Tibial artery (tissue), 4 donors: ENCODE measurements at places on chromosomes 13 and 19.
A peak's percentile ranks its signal among the peaks of the same experiment; 100 is the strongest.

GRCh38 chr19:51824281-51825005 lies 29.5 kb downstream of the FPR3 start:
- no peak overlapping the region for H3K4me3 ChIP-seq
- H3K27ac ChIP-seq = no peak overlapping the region
- H3K36me3 ChIP-seq = no peaks in the 10 kb centered on the region
- no peak for DNase-seq

DNA sequence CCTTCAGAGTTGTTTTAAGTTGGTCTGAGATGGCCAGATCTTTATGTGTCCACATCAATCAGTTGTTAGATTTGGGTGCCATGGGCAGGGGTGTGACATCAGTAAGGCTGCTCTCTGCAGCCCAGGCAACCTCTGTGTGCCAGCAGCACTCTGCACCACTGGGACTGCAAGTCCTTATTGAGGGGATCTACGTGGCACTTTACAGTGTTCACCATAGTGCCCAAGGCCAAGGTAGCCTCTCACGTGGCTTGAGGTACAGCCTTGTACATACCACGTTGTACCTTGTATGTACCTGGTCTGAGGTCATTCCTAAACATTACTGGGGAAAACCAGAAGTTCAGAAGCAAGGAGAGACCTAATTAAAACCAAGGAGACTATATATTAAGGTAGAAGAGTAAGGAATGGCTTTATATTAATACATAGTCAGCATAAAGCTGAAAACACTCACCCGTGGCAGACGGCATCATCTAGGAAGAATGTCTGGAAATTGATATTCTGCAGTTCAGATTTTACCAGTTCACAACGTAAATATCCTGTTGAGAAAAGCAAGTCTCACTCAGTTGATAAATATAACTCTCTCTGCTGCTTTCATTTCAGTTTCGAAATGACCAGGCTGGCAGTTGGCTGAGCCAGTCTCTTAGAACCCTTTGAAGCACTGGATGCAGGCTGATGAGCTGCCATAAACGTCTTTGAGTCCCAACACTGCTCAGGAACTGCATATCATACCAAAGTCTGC lies 128.8 kb downstream of the ZDHHC20 start:
- no peaks in the 10 kb centered on the region for H3K27me3 ChIP-seq
- no peaks in the 10 kb centered on the region for H3K4me1 ChIP-seq
- no peaks in the 10 kb centered on the region for H3K36me3 ChIP-seq
- DNase-seq = no peak
- H3K4me3 ChIP-seq = no peak overlapping the region

GRCh38 chr19:55642153-55643002 lies 1.1 kb upstream of the ZNF581 start:
- H3K36me3 ChIP-seq = peaks cover 10% of the 10 kb centered on the region
- no peak for DNase-seq
- peak overlapping the region; percentile 86 for H3K4me3 ChIP-seq

DNA sequence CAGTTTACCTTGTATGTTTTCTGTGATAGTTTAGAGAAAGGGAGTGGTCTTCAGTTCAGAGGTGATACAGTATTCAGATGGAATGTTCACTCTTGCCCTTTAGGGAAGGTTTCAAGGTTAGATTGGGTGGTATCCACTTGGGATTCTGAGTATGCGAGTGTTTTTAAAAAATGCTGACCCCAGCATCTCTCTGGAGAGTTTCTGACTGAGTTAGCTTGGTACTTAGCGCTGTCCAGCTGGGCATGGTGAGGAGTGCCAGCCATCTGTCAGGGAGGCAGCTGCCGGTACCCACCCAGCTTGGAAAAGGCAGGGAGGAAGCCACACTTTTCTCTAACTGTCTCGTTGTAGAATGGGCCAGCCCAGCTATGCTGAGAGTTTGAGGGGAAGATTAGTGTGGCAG lies 63.3 kb downstream of the ARHGEF7 start:
- H3K4me1 ChIP-seq = peaks cover 9% of the 10 kb centered on the region
- H3K4me3 ChIP-seq = peak overlapping the region; percentile 17
- DNase-seq = peak; percentile 88
- no peaks in the 10 kb centered on the region for H3K36me3 ChIP-seq
- peak overlapping the region; percentile 91 for H3K27ac ChIP-seq
- H3K27me3 ChIP-seq = no peaks in the 10 kb centered on the region

DNA sequence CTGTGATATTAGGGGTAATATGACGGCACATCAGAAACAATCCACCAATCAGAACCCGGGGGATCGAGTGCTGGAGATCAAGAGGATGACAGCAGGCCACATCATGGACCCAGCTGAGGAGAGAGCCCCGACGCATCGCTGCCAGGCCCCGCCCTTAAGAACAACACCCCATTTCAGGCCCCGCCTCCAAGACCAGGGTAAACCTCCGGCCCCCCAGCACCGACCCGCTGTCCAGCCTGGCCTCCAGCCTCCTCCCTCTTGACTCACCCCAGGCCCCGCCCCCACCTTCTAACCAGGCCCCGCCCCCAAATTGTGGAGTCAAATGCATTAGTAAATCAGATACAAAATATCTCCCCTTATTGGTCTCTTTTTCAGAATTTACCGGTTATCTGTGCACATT lies 4.7 kb upstream of the ZNF611 start:
- no peaks in the 10 kb centered on the region for H3K27me3 ChIP-seq
- H3K36me3 ChIP-seq = no peaks in the 10 kb centered on the region
- DNase-seq = no peak
- H3K4me3 ChIP-seq = no peak overlapping the region
- H3K4me1 ChIP-seq = peaks cover 7% of the 10 kb centered on the region

GRCh38 chr13:68714292-68714691 lies 1393.3 kb upstream of the ATXN8OS start:
- H3K27me3 ChIP-seq = no peaks in the 10 kb centered on the region
- no peaks in the 10 kb centered on the region for H3K4me1 ChIP-seq
- no peaks in the 10 kb centered on the region for H3K36me3 ChIP-seq

GRCh38 chr13:32035716-32036115 lies 4.1 kb downstream of the FRY start:
- H3K27ac ChIP-seq = peak overlapping the region; percentile 36
- peaks cover 32% of the 10 kb centered on the region for H3K4me1 ChIP-seq
- no peaks in the 10 kb centered on the region for H3K27me3 ChIP-seq

- no peaks in the 10 kb centered on the region for H3K4me1 ChIP-seq
- H3K36me3 ChIP-seq = no peaks in the 10 kb centered on the region
- H3K27me3 ChIP-seq = no peaks in the 10 kb centered on the region
- no peak overlapping the region for H3K27ac ChIP-seq
These were observed 57.9 kb upstream of the VSTM2B start for GRCh38 chr19:29467824-29468401.

- H3K27me3 ChIP-seq = no peaks in the 10 kb centered on the region
- peaks cover 26% of the 10 kb centered on the region for H3K36me3 ChIP-seq
- peak overlapping the region; percentile 93 for H3K27ac ChIP-seq
These were observed 1.3 kb upstream of the INTS6 start for GRCh38 chr13:51453959-51454703.
